ENCODE measurements at places on chromosomes 6 and 20.

- peak overlapping the region; percentile 53 for H3K27ac ChIP-seq
- H3K36me3 ChIP-seq = peaks cover 3% of the 10 kb centered on the region
Observed at GRCh38 chr20:38725931-38726803, 1.9 kb downstream of the SLC32A1 start.

DNA sequence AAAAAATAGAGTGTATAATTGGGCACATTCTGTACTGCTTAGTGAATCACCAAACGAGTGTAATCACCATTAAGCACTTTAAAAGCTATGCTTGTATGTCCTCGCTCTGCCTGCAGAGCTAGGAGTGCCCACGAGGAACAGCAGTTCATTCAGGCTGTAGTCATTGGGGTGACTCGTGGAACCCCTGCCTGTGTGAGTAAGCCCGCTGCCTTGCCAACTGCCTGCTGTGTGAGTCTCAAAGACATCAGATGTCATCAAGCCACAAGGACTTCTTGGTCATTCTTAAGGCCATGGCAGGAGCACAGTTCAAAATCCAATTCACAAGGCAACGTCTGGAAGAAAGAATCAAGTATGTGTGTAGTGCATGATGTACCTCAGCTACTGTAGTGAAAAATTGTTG lies 60.4 kb downstream of the FOXO3 start:
- H3K4me3 ChIP-seq = no peak overlapping the region
- no peak overlapping the region for H3K27ac ChIP-seq
- no peaks in the 10 kb centered on the region for H3K36me3 ChIP-seq
- peak; percentile 50 for DNase-seq
- H3K4me1 ChIP-seq = peaks cover 56% of the 10 kb centered on the region

DNA sequence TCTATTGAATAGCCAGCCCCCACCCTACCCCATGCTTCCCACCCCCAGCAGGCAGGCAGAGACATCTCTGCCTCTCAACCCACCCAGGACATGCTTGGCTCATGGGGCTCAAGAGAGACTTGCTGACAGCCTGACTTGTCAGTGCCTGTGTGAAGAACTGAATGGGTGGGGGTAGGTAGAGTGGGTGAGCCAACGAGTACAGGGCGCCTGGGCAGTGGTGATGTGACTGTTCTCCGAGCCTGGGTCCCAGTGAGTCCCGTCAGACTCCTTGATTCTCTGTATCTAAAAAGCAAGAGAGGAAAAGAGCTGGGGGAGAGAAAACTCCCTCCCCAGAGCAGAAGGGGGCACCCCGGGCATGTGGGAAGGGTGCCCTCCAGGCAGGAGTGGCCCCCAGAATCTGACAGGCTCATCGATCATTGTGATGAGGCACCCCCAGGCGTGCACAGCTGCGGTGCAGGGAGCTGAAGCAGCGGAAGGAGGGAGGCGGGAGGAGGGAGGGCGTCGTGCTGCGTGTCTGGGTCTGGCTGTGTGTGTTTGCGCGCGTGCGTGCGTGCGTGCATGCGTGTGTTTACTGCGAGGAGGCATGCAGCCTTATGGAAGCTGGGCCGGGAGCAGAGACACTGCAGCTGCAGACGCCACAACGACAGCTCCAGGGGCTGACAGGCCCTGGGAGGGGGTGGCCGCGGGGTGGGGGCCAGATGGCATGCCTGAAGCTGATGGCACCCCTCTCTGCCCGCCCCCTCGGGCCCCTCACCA lies 40.2 kb downstream of the FOXP4 start:
- H3K4me1 ChIP-seq = no peaks in the 10 kb centered on the region
- no peak overlapping the region for H3K4me3 ChIP-seq
- H3K27ac ChIP-seq = no peak overlapping the region
- no peaks in the 10 kb centered on the region for H3K27me3 ChIP-seq
- H3K36me3 ChIP-seq = no peaks in the 10 kb centered on the region

DNA sequence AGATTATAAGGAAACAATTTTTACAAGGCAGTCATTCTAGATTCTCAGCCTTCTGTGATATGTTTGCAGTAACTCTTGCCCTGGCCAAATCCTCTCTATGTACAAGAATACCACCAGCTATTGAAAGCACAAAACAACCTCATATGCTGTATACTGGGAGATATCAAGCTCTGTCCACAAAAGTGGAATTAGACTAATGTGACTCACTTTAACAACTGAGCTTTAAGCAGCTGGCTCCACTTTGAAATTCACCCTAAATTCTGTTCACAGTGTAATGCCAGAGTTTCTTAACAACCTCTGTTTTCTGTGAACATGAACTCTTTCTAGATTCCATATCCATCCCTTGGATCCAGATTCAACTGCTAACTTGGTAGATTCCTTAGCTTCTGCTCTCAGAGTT lies 47.6 kb downstream of the CHD6 start:
- no peak overlapping the region for H3K27ac ChIP-seq
- H3K27me3 ChIP-seq = no peaks in the 10 kb centered on the region
- H3K4me1 ChIP-seq = peaks cover 50% of the 10 kb centered on the region
- peaks cover 1% of the 10 kb centered on the region for H3K36me3 ChIP-seq

- no peaks in the 10 kb centered on the region for H3K27me3 ChIP-seq
- H3K27ac ChIP-seq = peak overlapping the region; percentile 83
- no peak for DNase-seq
- H3K36me3 ChIP-seq = peaks cover 16% of the 10 kb centered on the region
Observed at GRCh38 chr20:59037386-59037785, 5.2 kb downstream of the PRELID3B start.

GRCh38 chr6:20808924-20809323 lies 274.7 kb downstream of the CDKAL1 start:
- H3K36me3 ChIP-seq = peaks cover 14% of the 10 kb centered on the region
- no peak for DNase-seq
- peaks cover 8% of the 10 kb centered on the region for H3K4me1 ChIP-seq
- H3K4me3 ChIP-seq = no peak overlapping the region

DNA sequence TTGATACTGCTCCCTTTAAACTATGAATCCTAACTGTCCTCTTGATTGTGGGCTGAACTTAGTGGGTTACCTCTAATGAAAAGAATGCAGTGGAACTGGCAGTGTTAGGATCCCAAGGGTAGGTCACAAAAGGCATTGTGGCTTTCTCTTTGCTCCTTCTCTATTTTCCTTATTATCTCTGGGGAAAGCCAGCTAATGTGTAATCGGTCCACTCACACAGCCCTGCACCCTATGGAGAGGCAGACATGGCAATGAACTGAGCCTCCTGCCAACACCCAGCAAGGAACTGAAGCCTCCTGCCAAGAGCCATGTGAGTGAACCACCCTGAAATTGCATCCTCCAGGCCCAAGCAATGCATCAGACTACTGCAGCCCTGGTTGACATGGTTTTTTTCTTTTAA lies 24.6 kb upstream of the ZNF133 start:
- H3K27me3 ChIP-seq = no peaks in the 10 kb centered on the region
- H3K27ac ChIP-seq = no peak overlapping the region
- H3K36me3 ChIP-seq = no peaks in the 10 kb centered on the region
- no peak overlapping the region for H3K4me3 ChIP-seq
- DNase-seq = no peak
- no peaks in the 10 kb centered on the region for H3K4me1 ChIP-seq

DNA sequence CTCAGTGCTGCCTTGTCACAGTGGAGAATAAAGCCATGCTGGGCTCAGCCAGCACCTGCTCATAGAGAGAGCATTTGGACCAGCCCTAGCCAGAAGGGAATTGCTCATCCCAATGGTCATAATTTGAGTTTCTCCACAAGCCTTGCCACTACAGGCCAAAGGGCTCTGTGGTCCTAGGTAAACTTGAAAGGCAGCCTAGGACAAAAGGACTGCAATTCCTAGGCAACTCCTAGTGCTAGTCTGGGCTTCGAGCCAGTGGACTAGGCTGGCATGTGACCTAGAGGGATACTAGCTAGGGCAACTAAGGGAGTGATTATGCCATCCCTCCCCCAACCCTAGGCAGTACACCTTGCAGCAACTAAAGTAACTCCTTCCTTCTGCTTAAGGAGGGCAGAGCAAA lies 516.2 kb downstream of the BCKDHB start:
- no peak overlapping the region for H3K27ac ChIP-seq
- DNase-seq = no peak
- H3K4me3 ChIP-seq = no peak overlapping the region
- H3K36me3 ChIP-seq = peaks cover 2% of the 10 kb centered on the region

- peaks cover 6% of the 10 kb centered on the region for H3K27me3 ChIP-seq
- DNase-seq = no peak
- no peaks in the 10 kb centered on the region for H3K4me1 ChIP-seq
- no peak overlapping the region for H3K4me3 ChIP-seq
Observed at GRCh38 chr6:15887491-15888461, 224.9 kb upstream of the DTNBP1 start.

DNA sequence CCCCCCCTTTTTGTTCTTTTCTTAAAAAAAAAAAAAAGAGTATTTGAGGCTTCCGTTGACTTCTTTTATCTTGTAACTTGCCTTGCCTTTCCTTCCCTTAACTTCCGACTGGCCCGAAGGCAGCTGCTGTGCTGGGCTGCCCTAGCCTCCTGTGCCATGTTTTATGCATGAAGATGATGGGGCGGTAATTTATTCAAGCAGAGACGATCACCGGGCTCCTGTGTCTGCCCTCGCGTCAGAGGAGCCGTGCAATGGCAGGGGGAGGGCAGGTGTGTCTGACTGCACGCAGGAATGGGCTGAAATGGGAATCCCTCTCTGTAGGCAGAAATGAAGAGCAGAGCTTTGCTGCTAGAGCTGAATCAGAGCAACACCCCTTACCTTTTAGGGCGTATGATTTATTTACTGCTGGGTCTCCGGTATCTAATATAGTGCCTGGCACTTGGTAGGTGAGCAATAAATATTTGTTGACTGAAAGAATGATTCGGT lies 106.3 kb upstream of the RIPOR2 start:
- peak overlapping the region; percentile 100 for H3K4me3 ChIP-seq
- peak overlapping the region; percentile 100 for H3K27ac ChIP-seq
- peak; percentile 35 for DNase-seq
- H3K4me1 ChIP-seq = peaks cover 52% of the 10 kb centered on the region
- no peaks in the 10 kb centered on the region for H3K27me3 ChIP-seq

GRCh38 chr20:36384022-36384619 lies 78.0 kb downstream of the DLGAP4 start:
- peak; percentile 57 for DNase-seq
- no peak overlapping the region for H3K27ac ChIP-seq
- H3K27me3 ChIP-seq = peaks cover 10% of the 10 kb centered on the region
- no peaks in the 10 kb centered on the region for H3K4me1 ChIP-seq
- no peak overlapping the region for H3K4me3 ChIP-seq

- no peaks in the 10 kb centered on the region for H3K4me1 ChIP-seq
- H3K27me3 ChIP-seq = no peaks in the 10 kb centered on the region
- H3K27ac ChIP-seq = no peak overlapping the region
- no peak for DNase-seq
- no peaks in the 10 kb centered on the region for H3K36me3 ChIP-seq
- H3K4me3 ChIP-seq = no peak overlapping the region
Observed at GRCh38 chr6:110053395-110054240, 75.5 kb downstream of the GPR6 start.

All from activated T-cell treated with anti-CD3 and anti-CD28 coated beads, Interleukin-2, amount 50 U/mL, for 72 hours (primary cell).